Kasumi-1 (cell line): ENCODE measurements at places on chromosomes 11 and 22.

- no peak for DNase-seq
Observed at GRCh38 chr11:75516886-75517285, 8.9 kb downstream of the GDPD5 start.

DNA sequence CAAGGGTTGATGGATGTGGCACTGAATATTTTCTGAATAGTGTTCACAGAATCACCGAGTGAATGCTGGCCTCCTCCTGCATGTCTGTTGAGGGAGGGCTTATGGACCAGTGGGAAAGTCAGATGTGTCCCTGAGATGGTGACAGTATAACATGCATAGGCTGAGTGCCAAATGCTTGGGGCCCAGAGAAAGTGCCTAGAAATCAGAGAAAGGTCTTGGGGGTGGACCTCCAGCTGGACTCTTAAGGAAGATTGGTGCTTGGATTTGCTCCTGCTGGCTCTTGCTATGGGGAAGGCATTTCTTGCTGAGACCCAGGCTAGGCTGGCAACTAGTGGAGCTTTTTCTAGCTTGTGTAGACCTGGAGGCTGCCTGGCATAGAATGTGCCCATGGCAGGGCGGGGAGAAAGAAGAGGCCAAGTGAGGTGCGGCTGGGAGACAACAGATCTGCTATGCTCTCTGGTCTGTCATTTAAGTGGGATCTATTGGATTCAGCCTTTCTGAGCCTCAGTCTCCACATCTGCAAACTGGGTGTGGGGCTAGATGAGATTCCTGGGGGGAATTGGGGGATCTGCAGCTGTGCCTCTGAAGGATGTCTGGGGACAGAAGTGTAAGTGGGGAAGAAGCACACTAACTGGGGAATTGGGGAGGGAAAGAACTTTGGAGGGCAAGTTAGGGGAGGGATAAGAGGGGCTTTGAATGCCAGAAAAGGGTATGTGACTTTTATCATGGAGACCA, 27.4 kb downstream of the ZNRF3 start:
- no peak for DNase-seq

DNA sequence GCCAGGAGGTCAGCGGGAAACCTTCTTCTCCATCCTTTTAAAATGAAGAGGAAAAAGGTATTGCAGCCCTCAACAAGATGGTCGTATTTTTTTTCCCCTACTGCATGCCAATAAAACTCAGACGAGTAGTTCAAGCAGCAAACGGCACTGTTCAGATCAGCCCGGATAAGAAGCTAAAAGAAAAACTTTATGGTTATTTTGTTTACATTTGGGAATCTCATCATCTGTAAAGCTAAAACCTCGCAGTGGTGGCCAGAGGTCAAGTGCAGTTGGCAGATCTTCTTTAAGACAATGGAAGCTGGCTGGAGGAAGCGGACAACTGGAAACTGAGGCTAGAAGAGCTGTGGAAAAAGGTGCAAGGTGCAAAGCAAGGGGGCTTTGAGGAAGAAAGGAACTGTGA, 31.0 kb upstream of the CHRM4 start:
- no peak for DNase-seq

GRCh38 chr11:20005747-20006146, 154.5 kb downstream of the DBX1 start:
- no peak for DNase-seq

DNA sequence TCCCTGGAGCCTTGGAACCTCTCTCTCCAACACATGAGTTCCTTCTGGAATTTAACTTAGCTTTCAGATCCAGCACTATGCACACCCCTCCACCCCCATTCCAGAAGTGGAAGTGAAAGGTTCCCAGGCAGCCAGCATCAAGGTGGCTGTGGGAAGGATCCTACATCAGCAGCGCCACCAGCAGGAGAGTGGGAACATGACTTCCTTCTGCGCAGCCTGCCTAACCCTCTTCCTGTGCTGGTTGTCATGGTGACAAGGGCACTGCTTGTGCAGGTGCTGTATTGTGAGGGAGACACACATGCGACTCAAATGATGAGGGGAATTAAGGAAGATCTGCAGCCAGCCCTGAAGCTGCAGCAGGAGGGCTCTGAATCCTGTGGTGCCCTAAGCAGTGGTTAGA, 904.5 kb upstream of the API5 start:
- no peak for DNase-seq

DNA sequence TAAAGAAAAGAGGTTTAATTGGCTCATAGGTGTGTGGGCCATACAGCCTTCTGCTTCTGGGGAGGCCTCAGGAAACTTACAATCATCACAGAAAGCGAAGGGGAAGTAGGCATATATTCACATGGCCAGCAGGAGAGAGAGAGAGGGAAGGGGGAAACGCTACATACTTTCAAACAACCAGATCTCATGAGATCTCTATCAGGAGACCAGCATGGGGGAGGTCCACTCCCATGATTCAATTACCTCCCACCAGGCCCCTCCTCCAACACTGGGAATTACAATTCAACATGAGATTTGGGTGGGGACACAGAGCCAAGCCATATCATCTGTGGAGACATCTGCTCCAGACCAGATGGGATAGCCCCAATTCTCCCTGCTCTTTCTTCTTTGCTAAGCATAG, 866.0 kb downstream of the BRD1 start:
- DNase-seq: no peak

DNA sequence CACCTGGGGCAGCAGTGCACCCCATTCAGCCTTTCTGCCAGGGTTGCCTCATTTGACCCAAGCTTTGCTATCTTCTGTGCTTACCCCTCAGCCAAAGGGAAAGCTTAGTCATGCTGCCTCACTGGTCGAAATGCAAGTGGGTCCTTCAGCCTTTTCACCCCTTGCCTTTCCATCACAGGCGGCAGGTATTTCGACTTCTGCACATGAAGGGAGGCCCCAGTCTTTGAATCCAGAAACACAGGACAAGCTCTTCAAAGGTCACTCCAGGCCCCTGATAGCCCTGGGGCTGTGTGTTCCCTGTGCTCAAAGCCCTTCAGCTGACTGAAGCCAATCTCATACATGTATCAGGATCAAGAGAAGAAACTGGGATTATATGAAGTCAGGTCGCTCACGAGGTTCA, 129.7 kb downstream of the SNX19 start:
- no peak for DNase-seq

DNA sequence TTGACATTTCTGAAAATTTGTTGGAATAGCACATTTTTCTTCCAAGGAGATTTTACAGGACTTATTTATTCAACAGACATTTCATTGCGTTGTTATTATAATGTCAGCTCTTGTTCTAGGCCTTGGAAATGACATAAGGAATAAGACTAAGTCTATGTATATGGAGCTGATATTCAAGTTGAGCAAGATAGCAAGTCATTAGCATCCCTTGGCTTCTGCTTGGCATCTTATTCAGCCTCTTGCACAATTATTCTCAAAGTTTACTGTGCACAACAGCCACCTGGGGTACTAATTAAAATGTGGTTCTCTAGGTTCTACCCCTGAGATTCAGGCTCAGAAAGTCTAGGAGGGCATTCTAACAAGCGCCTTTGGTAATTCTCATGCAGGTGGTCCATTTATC, 304.8 kb upstream of the DDI1 start:
- DNase-seq: no peak

DNA sequence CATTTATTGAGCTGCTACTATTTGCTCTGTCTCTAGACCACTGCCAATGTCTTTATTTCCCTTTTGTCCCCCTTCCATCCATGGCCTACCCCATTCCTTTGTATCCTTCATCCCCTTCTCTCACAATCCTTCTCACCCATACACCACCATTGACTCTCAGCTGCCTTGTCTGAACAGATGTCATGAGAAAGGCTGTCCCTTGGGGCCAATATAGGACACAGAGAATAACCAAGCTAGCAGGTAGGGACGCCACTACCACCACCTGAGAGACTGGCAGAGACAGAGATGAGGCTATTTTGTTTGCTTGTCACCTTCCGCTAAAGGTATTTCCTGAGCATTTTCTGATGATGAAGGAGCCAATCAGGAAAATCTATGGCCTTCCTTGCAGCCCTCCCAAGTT, 138.9 kb downstream of the CD44 start:
- no peak for DNase-seq

DNA sequence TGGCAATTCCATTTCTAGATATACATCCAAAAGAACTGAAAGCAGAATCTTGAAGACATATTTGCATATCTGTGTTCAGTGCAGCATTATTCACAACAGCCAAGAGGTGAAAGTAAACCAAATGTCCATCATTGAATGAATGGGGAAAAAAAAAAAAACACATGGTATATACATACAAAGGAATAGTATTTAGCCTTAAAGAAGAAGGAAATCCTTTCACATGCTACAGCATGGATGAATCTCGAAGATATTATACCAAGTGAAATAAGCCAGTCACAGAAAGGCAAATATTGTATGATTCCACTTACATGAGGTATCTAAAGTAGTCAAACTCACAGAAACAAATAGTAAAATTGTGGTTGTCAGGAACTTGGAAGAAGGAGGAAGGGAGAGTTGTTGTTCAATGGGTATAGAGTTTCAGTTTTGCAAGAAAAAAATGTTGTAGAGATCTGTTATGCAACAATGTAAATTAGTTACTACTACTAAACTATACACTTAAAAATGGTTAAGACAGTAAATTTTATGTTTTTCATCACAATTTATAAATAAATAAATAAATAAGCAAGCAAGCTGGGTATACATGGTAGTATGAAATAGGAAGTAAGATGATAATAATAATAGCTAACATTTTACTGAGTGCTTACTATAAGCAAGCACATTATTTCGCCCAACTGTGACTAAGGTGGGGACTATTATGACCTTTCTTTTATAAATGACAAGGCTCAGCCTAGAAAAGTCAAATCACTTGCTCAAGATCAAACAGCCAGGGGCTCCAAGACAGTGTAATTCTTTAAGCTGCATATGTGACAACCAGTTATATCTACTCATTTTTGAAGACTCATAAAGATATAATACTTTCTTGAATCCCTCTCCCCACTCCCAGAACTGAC, 50.0 kb downstream of the FAM168A start:
- no peak for DNase-seq

DNA sequence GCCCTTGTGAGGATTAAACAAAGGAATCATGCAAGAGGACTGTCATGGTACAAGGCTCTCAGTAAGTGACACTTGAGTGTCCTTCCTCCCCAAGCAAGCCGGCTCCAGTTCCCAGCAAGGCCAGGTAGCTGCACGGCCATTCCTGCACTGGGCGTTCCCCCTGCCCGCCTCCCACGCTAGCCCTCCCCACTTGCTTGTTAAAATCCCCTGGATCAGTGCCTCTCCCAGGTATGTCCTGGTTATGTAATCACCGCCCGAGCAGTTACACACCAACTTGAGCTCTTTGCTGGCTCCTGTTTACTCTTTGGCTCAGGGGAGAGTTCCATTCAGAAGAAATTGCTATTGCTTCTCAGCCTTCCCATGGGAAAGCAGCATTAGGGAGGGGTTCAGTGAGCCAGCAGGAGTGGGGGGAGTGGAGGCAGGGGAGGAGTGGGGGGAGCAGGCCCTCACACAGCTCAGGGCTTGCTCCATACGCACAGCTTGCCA, 19.4 kb upstream of the MYEOV start:
- DNase-seq: no peak

DNA sequence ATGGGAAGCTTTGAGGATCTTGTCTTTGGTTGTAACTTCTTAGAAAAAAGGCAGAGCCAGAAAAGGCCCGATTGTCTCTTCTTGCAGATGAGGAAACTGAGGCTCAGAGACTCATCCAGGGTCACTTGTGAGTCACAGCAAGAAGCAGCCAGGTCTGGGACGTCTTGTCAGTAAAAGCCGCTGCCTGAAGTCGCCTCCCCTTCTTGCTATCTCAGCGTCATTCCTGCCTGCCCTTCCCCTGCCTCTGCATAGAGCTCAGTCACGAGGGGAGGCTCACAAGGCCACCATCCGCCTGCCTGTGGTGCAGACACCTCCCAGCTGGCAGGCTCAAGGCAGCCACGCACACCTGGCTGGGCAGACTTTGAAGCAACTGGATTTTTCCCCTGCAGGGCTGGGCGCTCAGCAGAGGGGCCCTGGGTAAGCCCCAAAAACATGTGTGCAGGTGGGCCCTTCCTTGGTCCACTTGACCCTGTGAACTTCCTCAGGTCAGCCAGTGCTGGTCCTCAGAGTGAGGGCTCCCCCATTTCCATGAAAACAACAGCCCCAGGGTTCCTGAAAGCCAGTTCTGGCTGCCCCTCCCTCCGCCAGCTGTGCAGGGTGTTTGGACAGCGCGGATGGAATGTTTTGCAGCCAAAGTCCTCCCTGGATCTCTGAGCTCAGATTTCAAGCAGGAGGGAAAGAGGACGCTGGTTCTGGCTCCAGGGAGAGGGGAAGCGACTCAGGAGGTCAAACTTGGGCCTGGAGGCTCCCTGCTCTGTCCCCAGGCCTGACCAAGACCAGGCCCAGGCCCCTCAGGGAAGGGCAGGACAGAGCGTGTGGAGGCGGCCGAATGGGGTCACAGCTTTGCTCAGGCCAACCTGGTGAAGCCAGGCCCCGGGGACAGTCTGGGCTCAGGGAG, 6.0 kb upstream of the RAB3IL1 start:
- DNase-seq: peak; percentile 13

- no peak for DNase-seq
Observed at GRCh38 chr22:28999919-29000556, 61.6 kb downstream of the C22orf31 start.

DNA sequence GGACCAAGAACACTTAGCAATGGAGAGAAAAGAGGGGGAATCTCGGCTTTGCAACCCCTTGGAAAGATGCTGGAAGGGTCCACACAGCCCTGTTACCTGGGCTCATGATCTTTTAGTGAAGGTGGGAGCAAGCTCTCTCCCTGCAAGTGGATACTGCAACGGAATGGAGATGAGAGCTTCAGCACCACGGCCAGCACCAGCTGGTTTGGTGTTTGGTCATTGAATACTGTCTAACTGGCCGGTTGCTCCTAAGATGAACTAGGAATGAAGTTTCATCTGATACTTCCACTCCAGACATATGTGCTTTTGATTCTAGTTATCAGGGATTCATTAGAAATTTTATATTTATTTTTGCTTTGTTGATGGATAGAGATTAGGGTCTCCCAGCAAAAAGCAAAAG, 16.3 kb downstream of the HTR3A start:
- DNase-seq: no peak

DNA sequence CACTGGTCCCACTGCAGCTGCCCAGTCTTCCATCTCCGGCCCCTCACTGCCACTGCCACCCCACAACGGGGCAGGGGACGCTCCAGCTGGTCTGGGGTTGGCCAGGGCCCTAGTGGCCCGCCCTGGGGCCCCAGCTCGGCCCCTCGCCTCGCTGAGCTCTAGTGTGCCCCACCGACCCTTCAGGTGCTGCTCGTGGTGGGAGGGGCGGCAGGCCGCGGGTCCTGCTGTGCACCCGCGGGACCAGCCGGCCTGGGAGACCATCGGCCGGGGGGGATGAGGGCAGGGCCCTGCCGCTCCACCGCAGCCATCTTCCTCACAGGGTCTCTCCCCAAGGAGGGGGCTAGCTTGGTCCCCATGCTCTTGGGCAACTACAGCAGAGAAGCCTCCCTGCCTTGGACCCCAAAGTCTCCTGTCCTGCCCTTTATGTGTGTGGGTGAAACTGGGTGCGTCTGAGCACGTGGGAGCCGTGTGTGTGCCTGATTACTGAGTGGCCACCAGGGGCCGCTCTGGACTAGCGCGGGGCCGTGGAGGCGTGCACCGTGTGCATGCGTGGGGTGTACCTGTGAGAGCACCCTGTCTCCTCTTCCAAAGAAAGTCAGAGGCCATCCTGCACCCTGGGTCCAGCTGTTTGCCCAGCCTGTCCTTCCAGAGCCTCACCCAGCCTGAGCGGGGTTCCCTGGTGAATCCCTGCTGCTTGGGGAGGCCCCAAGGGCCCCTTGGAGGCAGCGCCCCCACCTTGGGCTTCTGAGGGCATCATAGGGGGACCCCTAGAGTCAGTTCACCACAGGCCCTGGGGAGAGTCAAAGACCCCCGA, 6.0 kb upstream of the ACR start:
- DNase-seq: peak; percentile 60

- no peak for DNase-seq
Observed at GRCh38 chr11:4125141-4125540, 30.5 kb downstream of the RRM1 start.
